Glutamatergic neuron (in vitro differentiated cells): ENCODE measurements at places on chromosomes 4 and X. TPM values are rescaled to one million over a fixed set of nuclear protein-coding genes. Genes with fewer than 3 reads are reported as not detected.

GRCh38 chr4:4899202-4899925 is 39.9 kb downstream of the MSX1 start:
- no peak for DNase-seq
- H3K27me3 ChIP-seq: peaks cover 2% of the 10 kb centered on the region
- H3K4me1 ChIP-seq: no peaks in the 10 kb centered on the region
- H3K36me3 ChIP-seq: peaks cover 4% of the 10 kb centered on the region
- no peak overlapping the region for H3K4me3 ChIP-seq

DNA sequence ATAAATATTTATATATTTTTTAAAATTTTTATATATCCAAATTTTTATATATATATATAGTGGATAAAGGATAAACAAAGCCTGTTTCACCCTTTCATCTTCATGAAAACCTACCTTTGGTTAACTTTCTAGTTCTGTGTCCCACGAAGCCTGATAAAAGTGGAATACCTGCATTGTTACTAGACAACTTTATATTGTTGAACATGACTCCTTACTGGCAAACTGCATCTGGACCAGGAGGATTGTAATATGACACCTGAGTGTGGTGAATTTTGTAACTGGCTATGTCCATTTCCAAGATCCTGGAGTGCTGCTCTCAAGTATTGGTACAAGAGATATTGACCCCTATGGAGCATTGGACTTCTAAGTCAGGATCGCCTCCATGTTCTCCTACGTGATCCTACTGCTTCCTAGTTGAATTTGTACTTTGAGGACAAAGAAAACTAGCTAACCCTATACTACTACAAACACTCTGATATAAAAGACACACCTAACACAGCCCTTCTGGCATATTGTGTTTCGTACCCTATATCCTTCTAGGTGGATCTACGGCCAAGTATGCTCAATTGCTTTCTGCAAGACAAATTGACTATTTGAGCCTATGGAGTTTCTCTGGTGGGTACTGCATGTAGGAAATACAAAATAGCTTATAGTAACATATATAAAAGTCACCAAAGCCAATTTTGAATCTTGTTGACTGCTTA is 61.3 kb upstream of the PRRG1 start:
- H3K4me1 ChIP-seq: no peaks in the 10 kb centered on the region
- no peaks in the 10 kb centered on the region for H3K27me3 ChIP-seq
- H3K4me3 ChIP-seq: no peak overlapping the region
- H3K36me3 ChIP-seq: no peaks in the 10 kb centered on the region
- no peak overlapping the region for H3K27ac ChIP-seq

DNA sequence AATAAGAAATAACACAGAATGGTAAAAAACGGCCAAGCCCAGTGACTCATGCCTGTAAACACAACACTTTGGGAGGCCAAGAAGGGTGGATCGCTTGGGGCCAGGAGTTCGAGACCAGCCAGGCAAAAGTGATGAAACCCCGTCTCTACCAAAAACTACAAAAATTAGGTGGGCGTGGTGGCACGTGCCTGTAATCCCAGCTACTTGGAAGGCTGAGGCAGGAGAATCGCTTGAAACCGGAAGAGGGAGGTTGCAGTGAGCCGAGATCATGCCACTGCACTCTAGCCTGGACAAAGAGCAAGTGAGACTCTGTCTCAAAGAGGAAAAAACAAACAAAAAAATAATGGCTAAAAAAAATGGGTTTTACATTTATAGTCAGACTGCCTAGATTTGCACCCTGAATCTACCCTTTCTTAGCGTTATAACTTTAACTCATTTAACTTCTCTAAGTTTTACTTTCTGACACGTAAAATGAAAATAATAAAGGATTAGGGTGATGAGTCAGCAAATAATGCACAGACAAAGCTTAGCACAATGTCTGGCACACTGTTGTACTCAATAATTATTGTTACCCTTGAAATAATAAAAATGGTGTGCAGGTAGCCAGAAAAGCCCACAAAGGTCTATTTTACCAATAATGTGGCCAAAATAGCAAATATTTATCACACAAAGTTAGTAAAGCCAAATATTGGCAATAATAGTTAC is 55.0 kb downstream of the ATP11C start:
- no peaks in the 10 kb centered on the region for H3K36me3 ChIP-seq
- no peak overlapping the region for H3K4me3 ChIP-seq
- peaks cover 4% of the 10 kb centered on the region for H3K4me1 ChIP-seq
- no peak for DNase-seq

- DNase-seq: peak; percentile 80
- H3K36me3 ChIP-seq: peaks cover 4% of the 10 kb centered on the region
- no peak overlapping the region for H3K27ac ChIP-seq
- peaks cover 42% of the 10 kb centered on the region for H3K27me3 ChIP-seq
Observed at GRCh38 chr4:4867375-4868039, 8.0 kb downstream of the MSX1 start.

- H3K4me1 ChIP-seq: no peaks in the 10 kb centered on the region
- no peaks in the 10 kb centered on the region for H3K27me3 ChIP-seq
- H3K27ac ChIP-seq: no peak overlapping the region
- H3K4me3 ChIP-seq: no peak overlapping the region
Observed at GRCh38 chr4:78477276-78477675, 74.3 kb upstream of the ANXA3 start.

DNA sequence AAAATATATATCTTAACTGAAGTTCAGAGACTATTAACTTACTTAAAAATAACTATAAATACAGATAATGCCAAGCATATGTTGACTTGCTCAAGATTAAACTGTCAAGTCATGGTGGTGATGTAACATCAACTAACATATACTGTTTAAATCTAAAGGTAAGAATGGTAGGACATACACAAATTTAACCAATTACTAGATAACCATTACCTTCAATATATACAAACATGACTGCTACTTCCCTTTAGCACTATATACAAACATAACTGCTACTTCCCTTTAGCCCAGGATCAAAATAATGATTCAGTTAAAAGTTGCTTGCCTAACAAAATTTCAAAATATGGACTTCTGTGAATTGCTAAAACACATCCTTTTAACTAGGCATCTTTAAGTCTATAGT is 14.9 kb downstream of the HNRNPD start:
- no peak overlapping the region for H3K27ac ChIP-seq
- H3K4me1 ChIP-seq: peaks cover 4% of the 10 kb centered on the region
- DNase-seq: no peak
- no peaks in the 10 kb centered on the region for H3K27me3 ChIP-seq
- H3K36me3 ChIP-seq: no peaks in the 10 kb centered on the region

DNA sequence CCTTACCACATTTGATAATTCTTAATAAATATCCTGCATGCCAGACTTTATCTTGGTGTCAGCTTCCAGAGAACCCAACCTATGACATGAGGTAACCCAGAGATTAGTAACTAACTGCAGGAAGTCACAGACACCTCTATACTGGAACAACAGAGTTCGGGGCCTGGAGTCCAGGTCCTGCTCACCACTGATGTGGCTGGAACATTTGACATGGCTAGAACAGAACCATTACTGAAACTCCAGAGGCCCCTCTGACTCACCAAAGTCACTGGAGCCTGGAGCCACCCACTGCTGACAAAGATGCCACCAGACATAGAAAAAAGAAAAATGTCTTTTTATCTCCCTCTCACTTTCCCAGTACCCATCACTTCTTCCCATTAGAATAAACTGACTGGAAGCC is 403.7 kb downstream of the MID1IP1 start:
- DNase-seq: no peak
- H3K27me3 ChIP-seq: peaks cover 1% of the 10 kb centered on the region
- no peak overlapping the region for H3K27ac ChIP-seq
- H3K36me3 ChIP-seq: no peaks in the 10 kb centered on the region
- no peak overlapping the region for H3K4me3 ChIP-seq

DNA sequence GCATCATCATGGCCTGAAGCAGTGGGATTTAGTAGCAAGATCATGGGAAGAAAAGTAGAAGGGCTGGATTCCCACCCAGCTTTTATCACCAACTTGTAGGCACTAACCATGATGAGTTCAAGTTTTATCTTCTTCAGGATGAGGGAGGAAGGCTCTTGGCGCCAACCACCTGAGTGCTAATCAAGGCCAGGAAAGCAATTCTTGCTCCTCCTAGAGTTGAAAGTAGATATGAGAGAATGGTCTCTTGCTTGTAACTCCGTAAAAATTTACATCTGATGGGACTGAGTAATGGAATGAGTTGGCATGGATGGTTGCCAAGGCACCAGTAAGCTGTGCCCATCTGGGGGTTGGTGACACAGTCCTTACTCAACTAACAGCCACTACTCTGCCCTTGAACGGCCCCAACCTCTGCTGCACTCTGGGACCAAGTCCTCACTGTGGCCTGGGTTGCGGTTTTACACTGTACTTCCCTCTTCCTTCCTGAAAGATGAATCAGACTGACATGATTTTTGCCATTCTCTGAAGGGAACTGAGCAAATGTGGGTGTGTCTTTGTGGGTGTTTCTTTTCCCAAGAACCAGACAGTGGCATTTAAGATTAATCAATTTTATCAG is 39.4 kb upstream of the NDP start:
- no peak for DNase-seq
- no peaks in the 10 kb centered on the region for H3K36me3 ChIP-seq
- H3K4me1 ChIP-seq: no peaks in the 10 kb centered on the region
- no peaks in the 10 kb centered on the region for H3K27me3 ChIP-seq
- no peak overlapping the region for H3K4me3 ChIP-seq

GRCh38 chr4:183600189-183600685 is 58.7 kb downstream of the RWDD4 start:
- no peak overlapping the region for H3K27ac ChIP-seq
- no peaks in the 10 kb centered on the region for H3K27me3 ChIP-seq
- no peak overlapping the region for H3K4me3 ChIP-seq
- H3K4me1 ChIP-seq: no peaks in the 10 kb centered on the region
- no peak for DNase-seq

DNA sequence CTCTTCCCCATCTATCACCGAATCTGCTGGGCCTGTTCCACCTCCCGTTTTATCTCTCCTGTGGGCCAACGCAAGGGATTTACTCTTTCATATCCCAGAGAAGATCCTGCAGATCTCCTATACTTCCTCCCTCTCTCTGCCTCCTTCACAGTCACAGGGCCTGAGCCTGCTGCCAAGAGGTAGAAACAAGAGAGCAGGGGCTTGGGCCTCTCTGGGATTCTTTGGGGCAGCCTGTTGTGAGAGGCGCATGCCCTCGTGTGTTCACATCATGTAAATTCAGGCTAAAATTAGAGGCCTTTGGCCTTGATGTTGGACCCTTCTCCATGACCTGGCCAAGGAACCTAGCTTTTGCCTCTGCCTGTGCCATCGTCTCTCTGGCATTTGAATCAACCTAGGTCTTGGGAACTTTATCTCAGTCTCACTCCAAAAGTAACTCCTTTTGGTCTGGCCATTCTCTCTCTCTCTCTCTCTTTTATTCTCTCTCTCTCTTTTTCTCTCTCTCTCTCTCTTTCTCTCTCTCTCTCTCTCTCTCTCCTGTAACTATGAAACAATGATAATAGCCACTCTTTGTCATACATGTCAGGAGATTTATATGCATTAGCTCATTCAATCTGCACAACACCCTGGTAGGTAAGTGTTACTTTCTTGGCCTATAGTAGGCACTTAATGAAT is 20.0 kb upstream of the EFNB1 start:
- H3K27me3 ChIP-seq: no peaks in the 10 kb centered on the region
- H3K4me3 ChIP-seq: no peak overlapping the region
- no peak overlapping the region for H3K27ac ChIP-seq
- H3K36me3 ChIP-seq: no peaks in the 10 kb centered on the region

GRCh38 chr4:109321232-109321631 is 18.8 kb upstream of the COL25A1 start:
- no peak overlapping the region for H3K4me3 ChIP-seq
- no peak overlapping the region for H3K27ac ChIP-seq
- no peak for DNase-seq
- H3K4me1 ChIP-seq: no peaks in the 10 kb centered on the region
- peaks cover 2% of the 10 kb centered on the region for H3K27me3 ChIP-seq

GRCh38 chr4:54843946-54844345 is 186.2 kb downstream of the KIT start:
- H3K27ac ChIP-seq: no peak overlapping the region
- peaks cover 3% of the 10 kb centered on the region for H3K27me3 ChIP-seq
- no peak overlapping the region for H3K4me3 ChIP-seq
- no peaks in the 10 kb centered on the region for H3K36me3 ChIP-seq

DNA sequence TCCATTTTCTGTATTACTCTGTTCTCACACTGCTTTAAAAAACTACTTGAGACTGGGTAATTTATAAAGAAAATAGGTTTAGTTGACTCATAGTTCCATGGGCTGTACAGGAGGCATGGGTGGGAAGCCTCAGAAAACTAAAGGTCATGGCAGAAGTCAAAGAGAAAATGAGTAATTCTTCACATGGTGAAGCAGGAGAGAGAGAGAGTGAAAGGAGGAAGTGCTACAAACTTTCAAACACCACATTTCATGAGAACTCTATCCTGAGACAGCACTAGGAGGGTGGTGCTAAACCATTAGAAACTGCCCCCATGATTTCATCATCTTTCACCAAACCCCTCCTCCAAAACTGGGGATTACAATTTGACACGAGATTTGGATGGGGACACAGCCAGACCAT is 108.0 kb upstream of the PBDC1 start:
- H3K27ac ChIP-seq: no peak overlapping the region
- H3K4me1 ChIP-seq: no peaks in the 10 kb centered on the region
- no peaks in the 10 kb centered on the region for H3K27me3 ChIP-seq

DNA sequence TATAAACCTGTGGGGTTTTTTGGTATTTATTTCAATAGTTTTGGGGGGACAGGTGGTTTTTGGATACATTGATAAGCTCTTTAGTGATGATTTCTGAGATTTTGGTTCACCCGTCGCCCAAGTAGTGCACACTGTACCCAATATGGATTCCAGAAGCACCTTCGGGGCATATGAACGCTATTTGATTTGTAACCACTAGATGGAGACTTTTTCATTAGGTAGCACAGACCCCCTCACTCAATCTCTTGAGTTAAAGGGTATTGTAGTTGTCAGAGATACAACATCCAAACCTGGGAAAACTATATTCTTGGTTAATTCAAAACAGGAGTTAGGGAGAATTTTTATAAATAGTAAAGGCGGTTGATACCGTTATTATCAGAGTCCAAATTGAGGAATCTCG is 79.8 kb downstream of the SPANXN3 start:
- H3K27me3 ChIP-seq: peaks cover 2% of the 10 kb centered on the region
- no peaks in the 10 kb centered on the region for H3K4me1 ChIP-seq
- no peak for DNase-seq
- no peak overlapping the region for H3K27ac ChIP-seq
- H3K36me3 ChIP-seq: no peaks in the 10 kb centered on the region
- H3K4me3 ChIP-seq: no peak overlapping the region

GRCh38 chrX:2608638-2609430 is 82.3 kb upstream of the CD99 start:
- no peak overlapping the region for H3K27ac ChIP-seq
- peaks cover 10% of the 10 kb centered on the region for H3K27me3 ChIP-seq
- peak; percentile 71 for DNase-seq
- H3K36me3 ChIP-seq: no peaks in the 10 kb centered on the region

NWD2 gene
- total RNA-seq: 0.17 TPM

APLN gene
- total RNA-seq: not detected

SHROOM4 gene
- total RNA-seq: 0.96 TPM

SMIM10L2A gene
- total RNA-seq: 3.4 TPM
